Esophagus mucosa (tissue), 1 donor: ENCODE measurements at places on chromosomes 11 and 22.

DNA sequence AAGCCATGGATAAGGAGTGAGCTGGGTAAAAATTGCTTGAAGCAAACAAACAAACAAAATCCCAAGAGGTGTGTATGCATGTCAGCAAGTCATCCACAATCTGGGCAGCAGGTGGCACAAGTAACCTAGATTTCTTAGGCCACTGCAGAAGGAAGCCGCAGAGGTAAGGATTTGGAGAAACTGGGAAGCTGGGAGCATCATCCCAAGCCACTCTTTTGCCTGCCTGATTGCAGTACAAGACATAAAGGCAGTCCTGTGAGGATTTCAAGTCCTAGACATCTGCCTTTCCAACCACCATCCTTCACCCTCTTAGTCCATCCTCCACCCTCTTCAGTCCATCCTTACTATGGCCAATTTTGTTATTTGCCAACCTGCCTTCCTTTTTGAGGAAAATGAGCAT, 67.2 kb upstream of the BMAL1 start:
- peak; percentile 50 for ATAC-seq

DNA sequence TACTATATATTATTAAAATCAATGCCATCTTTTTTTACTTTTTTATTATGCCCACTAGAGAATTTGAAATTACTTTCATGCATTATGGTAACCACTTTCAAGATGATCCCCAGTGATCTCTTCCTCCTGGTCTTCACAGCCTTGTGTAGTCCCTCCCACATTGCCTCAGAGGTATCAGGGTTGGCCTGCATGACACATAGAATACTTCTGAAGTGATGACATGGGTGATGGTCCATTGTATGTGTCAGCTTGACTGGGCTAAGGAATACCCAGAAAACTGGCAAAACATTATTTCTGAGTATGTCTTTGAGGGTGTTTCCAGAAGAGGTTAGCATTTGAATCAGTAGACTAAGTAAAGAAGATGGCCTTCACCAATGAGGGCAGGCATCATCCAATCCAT, 14.2 kb upstream of the ISX start:
- no peak for ATAC-seq

GRCh38 chr22:45638834-45639746, 32.5 kb upstream of the ATXN10 start:
- peak; percentile 92 for ATAC-seq

DNA sequence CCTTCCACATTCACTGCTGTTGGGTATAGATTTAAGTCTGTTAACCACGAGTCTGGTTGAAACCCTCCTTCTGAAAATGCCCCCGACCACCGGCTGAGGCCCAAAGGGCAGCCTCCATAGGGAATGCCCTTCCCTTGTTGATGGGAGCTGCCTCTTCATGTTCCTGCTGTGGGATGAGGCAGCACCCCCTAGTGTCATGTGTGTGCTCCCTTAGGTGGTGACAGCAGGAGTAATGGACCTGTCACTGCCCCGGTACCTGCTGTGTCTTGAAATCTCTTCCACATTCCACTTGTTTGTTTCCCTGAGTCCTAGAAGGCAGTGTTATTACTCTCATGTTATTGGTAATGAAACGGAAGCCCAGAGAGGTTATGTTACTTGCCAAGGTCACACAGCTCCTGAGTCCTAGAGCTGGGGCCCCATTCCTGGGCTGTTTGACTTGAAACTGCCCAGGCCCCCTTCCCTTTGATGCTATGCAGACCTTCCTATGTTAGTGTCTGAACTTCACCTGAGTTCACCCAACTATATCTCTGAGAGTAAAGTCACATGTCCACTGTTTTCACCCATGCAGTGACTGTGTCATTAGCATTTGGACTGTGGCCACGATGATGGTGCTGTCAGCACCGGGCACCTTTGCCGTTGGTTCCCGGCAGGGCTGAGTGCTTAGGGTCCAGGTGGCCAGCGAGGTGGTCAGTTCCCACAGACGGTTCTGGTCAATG, 234.3 kb downstream of the TBC1D22A start:
- ATAC-seq, result peak; percentile 34

GRCh38 chr11:56917708-56918400, 70.9 kb upstream of the OR5AK2 start:
- no peak for ATAC-seq

- ATAC-seq, result no peak
Measured at GRCh38 chr22:42699976-42700352, 20.7 kb downstream of the A4GALT start.

DNA sequence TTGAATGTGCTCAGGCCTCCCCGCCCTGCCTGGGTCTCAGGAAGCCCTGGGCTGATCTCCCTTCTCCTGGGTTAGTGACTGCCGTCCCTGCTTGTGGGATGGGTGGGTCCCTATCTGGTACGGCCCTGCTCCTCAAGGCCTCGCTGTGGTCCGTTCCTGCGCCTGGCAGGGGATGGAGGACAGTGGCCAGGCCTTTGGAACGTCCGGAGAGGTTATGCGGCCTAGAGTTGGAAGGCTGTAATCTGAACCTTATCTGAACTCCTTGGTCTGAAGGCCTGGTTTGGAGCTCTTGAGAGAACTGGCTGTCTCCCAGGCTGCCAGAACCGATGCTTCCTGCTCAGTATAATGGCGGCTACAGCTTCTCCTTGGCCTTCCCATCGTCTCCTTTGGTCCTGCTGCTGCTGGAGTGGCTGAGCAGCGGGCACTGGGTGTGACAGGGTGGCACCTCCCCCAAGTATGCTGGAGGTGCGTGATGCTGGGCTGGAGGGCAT, 72.8 kb downstream of the FLI1 start:
- no peak for ATAC-seq

DNA sequence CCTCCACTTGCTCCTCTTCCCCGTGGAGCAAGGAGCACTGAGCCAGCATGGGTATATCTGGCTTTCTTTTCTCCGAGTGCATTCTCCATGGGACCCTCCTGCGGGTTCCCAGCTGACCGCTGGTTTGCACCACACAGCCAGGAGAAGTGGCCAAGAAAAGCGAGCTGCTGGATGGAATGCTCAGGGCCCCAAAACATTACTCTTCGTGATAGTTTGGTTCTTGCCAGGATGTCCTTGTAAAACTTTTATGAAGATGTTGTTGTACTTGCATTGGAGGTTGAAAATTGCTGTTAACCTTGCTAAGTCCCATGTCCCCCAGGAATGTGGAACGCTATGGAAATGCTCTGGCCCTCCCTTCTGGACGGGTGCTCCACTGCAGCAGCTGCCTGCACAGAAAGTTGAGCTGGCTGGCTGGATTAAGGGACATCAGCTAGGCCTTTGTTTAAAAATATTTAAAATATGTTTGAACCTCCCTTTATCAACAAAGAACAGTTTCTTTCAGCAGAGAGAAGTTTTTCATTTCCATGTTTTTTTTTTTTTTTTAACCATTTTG, 68.7 kb downstream of the ZNRF3 start:
- no peak for ATAC-seq

GRCh38 chr11:121321614-121322243, 29.2 kb downstream of the SC5D start:
- peak; percentile 84 for ATAC-seq

- no peak for ATAC-seq
Measured at GRCh38 chr11:37963440-37963839, 1365.4 kb upstream of the RAG2 start.

DNA sequence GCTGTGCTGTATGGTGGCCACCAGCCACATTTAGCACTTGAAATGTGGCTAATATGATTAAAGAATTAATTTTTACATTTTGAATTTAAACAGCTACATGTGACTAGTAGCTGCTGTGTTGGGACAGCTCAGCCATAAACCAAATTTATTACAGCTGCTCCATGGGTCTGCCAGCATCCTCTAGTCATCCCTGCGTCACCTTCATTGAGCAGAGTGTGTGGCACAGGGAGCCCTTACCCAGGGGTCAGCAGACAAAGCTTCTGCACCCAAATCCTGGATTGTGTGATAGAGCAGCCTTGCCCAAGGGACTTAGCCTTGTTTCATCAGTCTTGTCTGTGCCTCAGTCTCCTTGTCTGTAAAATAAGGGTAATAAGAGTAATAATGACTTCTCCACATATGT, 19.4 kb upstream of the ACCSL start:
- ATAC-seq, result no peak

- no peak for ATAC-seq
Measured at GRCh38 chr11:117259417-117259816, 26.9 kb downstream of the RNF214 start.

DNA sequence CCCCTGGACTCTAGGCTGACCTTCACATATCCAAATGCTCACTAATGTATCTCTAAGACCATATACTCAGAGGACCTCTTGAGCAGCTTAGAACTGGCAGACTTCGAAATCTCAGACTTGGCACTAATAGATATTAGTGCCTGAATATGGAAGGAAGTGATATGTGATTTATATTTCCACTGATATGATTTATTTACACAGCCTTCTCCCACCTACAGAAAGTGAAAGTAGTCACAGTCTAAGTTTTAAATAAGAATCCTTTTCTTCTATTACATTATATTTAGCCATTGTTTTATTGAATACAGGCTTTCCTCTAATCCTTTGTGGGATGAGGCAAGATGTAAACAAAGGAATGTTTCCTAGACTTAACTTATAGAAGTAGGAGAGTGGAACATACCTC, 6.7 kb upstream of the NAV2 start:
- no peak for ATAC-seq

GRCh38 chr11:2892215-2892966, 6.8 kb upstream of the CDKN1C start:
- ATAC-seq, result peak; percentile 22

- no peak for ATAC-seq
Measured at GRCh38 chr22:19207401-19207808, 28.9 kb upstream of the SLC25A1 start.

- ATAC-seq, result no peak
Measured at GRCh38 chr11:45755281-45755859, 49.6 kb upstream of the SLC35C1 start.

DNA sequence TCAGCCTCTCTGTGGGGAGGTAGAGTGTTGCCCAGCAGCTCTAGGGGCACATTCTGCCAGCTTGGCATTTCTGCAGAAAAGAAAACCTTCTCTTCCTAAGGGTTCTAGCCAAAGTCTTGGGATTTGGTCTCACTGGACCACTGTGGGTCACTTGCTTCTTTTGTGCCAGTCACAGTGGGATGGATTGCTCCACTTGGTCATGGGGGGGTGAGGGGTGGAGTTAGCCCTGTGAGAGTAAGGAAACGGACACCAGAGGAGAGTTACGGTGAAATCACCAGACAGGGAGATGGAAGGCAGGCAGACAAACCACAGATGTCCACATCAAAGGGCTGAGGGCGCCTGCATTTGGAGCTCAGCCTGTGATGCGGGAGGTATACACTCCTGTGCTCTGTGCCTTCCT, 10.8 kb downstream of the SGSM1 start:
- no peak for ATAC-seq
